G401 (cell line): ENCODE measurements at places on chromosomes 12 and 14.

GRCh38 chr12:131683266-131684014 is 27.4 kb upstream of the SFSWAP start:
- DNase-seq, result no peak

GRCh38 chr12:45415393-45415817 is 199.5 kb downstream of the ANO6 start:
- DNase-seq, result no peak

DNA sequence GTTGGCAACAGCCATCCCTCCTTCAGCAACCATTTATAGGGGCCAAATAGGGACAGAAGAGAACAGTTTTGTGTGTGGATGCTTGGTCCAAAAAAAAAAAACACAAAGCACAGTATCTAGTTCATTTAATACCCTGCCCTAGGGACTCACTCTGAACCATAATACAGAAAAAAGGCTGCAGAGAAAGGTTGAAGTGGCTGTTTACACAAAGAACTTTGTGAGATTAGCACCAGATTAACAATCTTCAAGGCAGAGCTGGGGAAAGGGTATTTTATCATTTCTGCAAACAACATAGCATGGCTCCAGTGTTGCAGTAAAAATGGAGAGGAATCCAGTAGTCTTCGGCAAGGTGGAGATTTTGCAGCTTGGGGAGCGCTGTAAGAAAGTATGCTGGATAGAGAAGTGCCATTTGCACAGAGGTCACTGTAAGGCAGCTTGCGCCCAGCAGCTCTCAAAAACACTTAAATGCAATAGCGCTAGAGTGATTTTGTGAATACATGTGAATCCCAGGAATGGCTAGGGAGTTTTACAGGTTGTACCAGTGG is 124.2 kb upstream of the PLEKHA5 start:
- DNase-seq, result no peak

GRCh38 chr14:45089813-45090212 is 5.9 kb downstream of the PRPF39 start:
- no peak for DNase-seq

DNA sequence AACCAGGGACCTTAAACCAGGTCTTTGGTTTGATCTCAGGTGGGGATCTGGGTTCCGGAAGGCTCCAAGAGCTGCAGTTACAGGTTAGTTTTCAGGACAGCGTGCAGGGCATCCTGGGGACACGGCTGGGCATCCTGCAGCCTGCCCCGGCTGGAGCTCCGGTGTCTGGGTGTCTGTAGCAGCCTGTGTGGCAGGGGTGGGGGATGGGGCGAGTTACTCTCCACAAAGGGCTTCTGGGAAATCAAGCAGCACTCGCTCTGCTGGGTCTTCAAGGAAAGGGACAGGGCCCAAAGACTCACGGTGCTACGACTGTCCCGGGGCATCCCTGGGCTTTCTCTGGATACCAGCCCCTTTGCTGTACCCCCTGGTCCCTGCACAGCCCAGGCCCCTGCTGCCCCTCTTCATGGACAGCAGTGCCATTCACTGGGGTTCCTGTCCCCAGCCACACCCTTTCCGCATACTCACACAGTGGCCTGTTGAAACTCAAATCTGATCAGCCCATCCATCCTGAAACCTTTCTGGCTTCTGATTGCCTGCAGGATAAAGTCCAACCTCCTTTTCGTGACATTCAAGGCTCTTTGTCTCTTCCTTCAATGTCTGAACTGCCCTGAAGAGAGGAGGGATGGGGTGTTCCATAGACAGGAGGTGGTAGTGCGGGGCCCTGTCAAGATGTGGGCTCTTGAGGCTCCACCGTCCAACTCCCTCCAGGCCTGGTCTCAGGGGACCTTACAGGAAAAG is 22.2 kb upstream of the PPP1R13B start:
- no peak for DNase-seq

GRCh38 chr12:15038137-15038536 is 65.3 kb downstream of the PDE6H start:
- no peak for DNase-seq

DNA sequence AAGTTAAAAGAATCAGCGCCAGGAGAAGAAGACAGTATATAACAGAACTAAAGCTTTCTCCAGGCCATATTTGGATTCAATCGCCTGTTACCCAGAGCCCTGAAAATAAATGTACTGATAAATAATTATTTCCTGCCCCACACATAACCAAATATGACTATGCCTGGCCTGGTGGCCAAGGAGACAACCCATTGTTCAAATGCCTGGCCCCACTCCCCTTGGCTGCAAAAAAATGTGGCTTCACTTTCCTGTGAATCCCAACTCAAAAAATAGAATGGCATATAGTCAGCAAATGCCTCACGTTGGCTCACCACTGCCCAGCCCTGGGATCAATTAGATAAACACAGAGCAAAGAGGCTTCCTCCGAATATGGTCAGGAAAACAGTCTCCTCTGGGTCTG is 472.1 kb downstream of the BCL11B start:
- DNase-seq, result no peak

GRCh38 chr12:113435367-113435766 is 13.2 kb downstream of the SDSL start:
- DNase-seq, result no peak

GRCh38 chr12:109115404-109115757 is 1.0 kb upstream of the ACACB start:
- DNase-seq, result no peak

GRCh38 chr12:109449845-109450532 is 27.1 kb downstream of the KCTD10 start:
- no peak for DNase-seq

DNA sequence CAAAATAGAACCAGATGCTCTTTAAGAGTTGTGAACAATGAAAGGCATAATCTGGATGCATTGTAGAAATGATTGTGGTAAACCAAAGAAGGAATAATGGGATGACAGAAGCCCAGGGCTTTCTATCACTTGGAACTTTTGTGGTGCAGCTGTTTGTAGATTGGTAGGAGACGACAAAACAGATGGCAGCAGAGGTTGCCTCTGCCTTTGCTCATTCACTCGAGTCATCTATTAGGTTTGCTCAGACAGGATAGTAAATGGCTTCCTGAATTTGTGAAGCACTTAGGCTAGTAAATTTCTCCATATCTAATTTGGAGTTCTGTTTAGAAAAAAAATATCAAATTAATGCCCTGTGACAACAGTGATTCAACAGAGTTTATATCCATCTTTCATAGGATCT is 78.4 kb downstream of the FGD4 start:
- DNase-seq, result no peak

- DNase-seq, result no peak
Observed at GRCh38 chr14:101797856-101798255, 36.3 kb downstream of the PPP2R5C start.

DNA sequence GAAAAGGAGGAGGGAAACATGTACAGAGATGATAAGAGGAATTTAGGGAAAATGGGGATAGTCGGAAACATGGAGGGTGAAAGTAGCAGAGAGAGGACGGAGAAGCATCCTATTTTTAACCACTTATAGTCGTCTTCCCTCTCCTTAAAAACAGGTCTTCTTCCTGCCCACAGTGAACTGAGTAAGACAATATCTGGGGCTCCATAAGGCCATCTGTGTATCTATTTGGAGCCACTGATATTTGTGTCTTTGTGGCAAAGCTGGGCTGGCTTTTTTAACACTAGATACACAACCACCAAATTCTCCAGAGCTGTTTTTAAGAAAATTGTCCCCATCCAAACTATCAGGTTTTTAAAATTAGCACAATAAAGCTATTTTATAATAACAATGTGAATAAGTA is 109.5 kb upstream of the RAP1B start:
- DNase-seq, result no peak

DNA sequence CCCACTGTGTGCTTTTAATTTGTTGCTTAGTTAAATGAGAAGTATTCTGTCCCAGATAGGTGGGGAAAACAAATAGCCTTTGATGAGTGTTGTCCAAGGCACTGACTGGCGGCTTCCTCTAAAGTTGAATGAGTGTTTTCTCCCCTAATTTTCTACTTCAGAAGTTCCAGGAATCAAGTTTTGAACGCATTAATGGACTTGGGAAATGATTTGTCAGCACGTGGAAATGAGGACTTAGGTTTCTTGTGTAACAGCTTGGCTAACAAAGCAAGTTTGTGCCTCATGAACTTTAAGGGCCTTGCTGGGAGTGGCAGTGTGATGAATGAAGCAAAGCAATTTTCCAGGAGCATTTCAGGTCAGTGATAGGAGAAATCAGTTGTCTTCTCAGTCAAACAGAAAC is 56.9 kb downstream of the LIN52 start:
- DNase-seq, result no peak

DNA sequence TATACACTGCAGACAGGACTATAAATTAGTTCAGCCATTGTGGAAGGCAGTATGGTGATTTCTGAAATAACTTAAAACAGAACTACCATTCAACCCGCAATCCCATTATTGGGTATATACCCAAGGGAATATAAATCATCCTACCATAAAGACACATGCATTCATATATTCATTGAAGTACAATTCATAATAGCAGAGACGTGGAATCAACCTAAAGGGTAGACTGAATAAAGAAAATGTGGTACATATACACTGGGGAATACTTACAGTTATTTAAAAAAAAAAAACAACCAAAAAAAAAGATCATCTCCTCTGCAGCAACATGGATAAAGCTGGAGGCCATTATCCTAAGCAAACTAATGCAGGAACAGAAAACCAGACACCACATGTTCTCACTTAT is 473.9 kb downstream of the TRHDE start:
- DNase-seq, result no peak
